ENCODE measurements at places on chromosomes 5 and 9.

- DNase-seq: peak; percentile 12
Observed at GRCh38 chr5:55072666-55073065, 29.8 kb upstream of the GZMA start.

DNA sequence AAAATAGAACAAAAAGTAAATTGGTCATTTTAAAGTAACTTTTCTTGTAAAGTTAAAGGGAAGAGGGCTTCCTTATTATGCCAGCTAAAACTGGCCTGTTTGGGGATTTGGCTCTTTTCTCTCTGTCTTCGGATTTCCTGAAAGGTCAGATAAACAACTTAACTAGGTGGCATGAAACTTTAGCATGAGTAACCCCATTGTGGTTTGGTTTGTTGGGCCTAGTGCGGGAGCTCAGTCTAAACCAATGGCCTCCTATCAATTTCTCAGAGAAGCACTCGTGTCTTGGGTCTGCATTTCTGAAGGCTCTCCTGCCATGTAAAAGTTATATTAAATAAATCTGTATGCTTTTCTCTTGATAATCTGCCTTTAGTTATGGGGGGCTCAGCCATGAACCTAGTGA lies 48.5 kb upstream of the ANKH start:
- DNase-seq: peak; percentile 74

DNA sequence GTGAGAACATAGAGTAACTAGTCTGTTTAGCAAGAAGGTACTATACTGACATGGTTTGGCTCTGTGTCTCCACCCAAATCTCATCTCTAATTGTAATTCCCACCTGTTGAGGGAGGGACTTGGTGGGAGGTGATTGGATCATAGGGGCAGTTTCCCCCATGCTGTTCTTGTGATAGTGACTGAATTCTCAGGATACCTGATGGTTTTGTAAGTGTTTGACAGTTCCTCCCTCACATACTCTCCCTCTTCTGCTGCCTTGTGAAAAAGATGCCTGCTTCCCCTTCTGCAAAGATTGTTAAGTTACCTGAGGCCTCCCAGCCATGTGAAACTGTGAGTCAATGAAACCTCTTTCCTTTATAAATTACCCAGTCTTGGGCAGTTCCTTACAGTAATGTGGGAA lies 240.4 kb upstream of the ST8SIA4 start:
- DNase-seq: no peak

DNA sequence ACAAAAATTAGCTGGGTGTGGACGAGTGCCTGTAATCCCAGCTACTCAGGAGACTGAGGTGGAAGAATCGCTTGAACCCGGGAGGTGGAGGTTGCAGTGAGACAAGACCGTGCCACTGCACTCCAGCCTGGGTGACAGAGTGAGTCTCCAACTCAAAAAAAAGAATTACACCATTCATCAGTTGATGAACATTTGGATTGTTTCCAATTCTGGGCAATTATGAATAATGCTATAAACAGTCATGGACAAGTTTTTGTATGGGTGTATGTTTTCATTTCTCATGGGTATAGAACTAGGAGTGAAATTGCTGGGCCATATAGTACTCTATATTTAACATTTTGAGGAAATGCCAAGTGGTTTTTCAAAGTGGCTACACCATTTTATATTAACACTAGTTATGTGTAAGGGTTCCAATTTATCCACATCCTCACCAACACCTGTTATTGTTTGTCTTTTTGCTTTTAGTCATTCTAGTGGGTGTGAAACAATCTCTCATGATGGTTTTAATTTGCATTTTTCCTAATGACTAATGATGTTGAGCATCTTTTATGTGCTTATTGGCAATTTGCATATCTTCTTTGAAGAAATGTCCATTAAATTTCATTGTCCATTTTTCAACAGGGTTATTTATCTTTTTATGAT lies 9.0 kb upstream of the CCDC125 start:
- DNase-seq: no peak

GRCh38 chr9:33459115-33459514 lies 11.7 kb upstream of the AQP3 start:
- DNase-seq: no peak

- DNase-seq: no peak
Observed at GRCh38 chr9:78297672-78297961, 692 bp downstream of the PSAT1 start.

GRCh38 chr9:4098031-4098430 lies 201.8 kb downstream of the GLIS3 start:
- no peak for DNase-seq

GRCh38 chr9:37395663-37396062 lies 26.8 kb upstream of the GRHPR start:
- DNase-seq: no peak

Data from M059J (cell line).